ENCODE measurements at places on chromosomes 1 and 21.
A peak's percentile ranks its signal among the peaks of the same experiment; 100 is the strongest.

DNA sequence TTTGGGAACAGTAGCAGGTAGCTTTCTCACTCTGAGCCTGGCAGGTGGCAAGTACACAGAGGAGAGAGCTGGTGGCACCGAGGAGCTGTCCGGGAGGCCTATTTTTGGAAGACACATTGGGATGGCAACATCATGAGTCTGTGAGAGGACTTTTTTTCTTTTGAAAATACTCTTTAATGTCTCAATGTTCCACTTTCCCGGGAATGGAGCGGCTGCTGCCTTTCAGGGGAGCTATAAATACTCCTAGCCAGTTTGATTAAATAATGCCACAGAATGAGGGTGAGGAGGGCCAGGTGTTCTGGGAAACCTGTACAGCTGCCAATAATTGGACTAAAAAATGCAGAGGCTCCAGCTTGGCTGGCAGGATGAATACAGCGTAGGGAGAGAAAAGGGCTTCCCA, 93.3 kb upstream of the COG2 start:
- no peak for DNase-seq

- no peak for DNase-seq
These were observed 96.3 kb upstream of the SLC2A1 start for GRCh38 chr1:43054961-43055360.

DNA sequence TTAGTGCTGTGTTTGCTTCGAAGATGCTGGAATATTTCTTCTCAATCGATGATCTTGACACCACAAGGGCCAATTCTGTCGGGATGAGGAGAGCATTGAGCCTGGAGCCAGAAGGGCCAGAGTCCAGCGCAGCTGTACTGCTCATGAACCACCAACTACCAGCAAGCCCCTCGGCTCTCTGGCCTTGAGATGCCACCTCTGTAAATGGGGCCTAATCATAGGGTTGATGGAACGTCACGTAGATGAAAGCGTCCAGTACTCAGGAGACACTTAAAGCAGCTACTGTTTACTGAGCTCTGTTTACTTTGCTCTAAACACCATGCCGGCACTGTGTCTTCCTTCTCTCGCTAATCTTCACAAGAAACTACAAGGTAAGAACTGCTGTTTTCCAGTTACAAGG, 26.3 kb downstream of the CCDC185 start:
- DNase-seq: no peak

DNA sequence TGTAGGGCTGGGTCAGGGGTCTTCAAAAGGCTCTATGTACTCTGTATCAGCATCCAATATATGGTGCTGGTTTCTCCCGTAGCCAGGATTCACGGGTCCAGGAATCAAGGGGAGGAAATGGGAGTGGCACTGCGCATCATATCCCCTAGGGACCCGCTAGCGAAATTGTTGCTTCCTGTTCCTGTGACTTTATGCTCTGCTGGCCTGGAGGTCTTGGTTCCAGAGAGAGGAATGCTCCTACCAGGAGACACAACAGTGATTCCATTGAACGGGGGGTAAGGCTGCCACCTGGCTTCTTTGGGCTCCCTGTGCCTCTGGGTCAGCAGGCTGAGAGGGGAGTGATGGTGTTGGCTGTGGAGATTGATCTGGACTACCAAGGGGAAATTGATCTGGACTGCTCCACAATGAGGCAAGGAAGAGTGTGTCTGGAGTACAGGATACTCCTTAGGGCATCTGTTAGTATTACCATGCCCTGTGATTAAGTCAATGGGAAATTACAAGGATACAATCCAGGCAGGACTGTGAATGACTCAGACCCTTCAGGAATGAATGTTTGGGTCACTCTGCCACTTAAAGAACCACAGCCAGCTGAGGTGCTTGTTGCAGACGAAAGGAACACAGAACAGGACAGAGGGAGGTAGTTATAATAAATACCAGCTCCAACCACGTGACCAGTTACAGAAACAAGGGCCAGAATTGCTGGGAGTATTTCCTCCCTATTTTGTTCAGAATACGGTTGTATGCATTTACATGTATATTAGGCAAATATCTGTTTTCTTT, 10.2 kb downstream of the SPSB1 start:
- no peak for DNase-seq

DNA sequence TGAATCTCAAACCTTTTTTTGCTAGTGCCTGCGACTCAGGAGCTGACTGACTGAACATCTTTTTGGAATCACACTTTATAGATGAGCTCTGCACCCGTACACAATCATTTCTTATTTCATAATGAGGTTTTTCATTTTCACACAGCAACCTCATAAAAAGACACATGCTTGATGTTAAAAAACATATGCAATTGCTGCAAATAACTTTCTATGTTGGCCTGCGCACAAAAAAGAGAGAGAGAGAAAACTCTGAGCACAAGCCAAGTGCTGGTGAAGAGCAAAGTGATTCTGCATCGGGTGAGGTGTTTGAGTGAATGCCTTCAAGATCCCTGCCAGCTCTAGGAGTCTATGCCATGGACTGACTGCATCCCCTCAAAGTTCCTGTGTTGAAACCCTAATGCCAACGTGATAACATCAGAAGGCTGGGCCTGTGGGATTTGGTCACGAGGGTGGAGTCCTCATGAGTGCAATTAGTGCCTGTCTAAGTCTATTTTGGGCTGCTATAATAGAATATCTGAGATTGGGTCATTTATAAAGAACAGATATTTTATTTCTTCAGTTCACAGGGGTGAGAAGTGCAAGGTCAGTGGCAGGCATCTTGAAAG, 36.6 kb downstream of the C1orf87 start:
- DNase-seq: no peak

DNA sequence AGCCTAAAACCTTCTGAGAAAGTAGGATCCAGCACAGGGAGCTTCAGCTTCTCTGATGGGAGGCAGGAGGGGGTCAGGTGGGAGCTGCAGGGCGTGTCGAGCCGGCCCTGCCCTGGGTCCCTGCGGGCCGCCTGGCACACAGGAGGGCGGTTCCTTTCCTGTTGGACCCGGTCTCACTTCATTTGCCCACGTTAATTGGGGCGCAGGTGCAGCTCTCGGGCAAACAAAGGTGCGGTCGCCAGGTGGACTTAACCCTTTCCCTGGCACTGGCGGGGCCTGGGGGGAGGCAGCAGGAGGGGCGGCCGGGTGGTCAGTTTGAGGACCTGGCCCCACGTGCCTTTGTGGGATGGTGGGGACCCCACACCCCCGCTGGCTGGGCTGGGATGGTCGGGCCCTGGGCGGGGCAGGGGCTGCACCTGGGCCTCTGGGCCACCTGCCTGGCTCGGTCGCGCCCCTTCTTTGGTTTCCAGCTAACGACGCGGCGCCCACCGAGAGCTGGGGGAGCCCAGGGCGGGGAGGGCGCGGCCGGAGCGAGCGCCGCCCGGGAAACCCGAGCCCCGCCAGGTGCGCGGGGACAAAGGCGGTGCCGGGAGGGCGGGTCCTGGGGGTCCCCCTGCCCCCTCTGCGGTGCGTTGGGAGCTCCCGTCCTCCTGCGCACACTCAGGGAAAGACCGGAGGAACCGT, 20.8 kb upstream of the C1orf159 start:
- DNase-seq: no peak

DNA sequence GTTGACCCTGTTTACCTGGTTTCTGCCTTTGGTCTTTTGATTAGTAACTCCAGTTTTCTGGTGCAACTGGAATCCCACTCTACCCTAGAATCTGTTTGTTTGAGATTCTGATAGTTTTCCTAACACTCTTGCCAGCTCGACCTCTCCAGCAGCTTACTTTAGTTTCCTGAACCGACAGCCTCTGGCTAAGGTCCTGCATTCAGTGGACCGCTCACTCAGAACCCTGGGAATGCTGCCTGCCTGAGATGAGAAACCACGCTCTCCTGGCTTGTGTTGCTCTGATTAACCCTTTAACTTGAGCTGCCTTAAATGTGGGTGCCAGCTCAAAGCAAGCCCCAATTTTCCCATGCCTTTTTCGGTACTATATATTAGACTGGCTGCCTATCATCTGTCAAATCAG, 45.3 kb upstream of the SIPA1L2 start:
- no peak for DNase-seq

DNA sequence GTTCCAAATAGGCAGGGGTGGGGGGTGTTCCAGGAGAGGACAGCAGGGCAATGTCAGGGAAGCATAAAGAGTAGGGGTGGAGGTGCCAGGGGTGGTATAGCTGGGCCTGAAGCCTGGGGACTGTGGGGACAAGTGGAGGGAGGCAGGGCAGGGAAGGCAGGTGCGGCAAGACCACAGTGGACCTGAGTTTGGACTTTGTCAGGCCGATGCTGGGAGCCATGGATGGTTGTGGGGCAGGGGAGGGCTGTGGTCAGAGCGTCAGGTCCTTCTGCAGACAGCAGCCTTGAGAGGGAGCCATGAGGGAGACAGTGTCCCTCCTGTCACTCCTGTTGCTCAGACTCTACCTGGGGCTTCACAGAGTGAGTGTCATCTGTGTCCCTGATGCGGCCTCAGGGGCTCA, 320.3 kb downstream of the PTPRU start:
- DNase-seq: no peak

DNA sequence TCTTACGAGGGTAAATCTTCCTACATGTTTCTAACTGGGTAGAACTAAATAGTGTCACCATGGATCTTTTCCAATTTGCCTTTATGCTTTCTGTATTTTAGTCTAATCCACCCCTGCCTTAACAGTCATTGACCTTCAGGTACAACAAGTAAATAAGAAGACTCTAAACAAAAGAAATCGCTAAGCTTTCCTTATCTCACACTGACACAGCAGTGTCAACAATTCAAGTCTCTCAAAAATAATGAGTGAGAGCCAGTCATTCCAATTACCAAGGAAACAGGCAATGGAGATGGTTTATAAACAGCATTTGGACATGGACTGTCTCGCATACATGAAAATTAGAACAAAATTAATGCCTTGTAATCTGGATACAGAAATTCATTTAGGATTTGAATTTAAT, 365.8 kb downstream of the VAV3 start:
- DNase-seq: no peak

DNA sequence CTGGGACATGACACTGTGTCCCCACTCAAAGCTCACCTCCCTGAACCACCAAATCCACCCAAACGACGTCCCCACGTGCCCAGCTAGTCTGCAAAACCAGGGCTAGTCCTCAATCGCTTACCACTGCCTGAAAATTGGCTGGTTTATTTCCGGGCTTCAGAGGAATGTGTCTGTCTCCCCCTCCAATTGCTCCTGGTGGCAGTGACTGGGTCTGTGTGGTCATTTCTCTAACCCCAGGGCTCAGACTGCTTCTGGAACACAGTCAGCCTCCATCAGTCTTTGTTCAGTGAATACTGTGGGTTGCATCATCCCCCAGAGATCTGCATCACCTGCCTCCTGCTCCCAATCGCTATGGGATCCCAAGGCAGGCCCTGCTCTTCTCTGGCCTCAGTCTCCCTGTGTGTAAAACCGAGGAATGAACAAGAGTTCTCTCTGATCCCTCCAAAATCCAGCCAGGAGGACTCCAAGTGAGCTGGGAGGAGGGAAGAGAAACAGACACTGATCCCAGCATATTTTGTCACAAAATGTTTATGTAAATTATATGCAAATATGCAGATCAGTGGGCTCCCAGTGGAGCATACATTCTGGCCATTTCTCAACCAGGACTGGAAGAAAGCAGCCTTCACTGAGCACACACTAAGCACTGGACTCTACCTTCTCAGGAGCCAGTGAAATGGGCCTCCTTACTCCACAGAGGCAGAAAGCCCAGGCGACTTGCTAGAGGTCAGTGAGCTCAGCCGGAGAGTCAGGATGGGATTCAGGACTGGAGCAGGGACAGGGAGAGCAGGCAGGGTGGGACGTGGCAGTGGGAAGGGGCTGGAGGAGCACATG, 20.9 kb downstream of the SDC3 start:
- DNase-seq: no peak

DNA sequence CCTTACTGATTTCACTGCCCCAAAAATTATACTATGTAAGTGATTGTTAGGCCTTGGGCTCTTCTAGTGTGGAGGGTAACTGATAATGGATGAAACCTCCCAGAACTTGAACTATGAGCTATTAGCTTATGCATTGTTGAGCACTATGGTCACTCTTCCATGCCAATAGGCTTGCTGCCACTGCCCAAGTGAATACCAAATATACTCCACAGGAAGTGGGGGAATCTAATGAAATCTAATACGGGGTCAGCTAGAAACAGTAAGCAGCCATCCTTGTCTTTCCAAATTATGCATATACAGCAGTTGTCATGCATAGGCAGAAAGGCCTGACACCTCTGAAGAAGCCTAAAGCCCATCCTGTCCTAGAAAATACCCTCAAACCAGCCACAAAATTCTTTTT, 198.7 kb upstream of the PTBP2 start:
- no peak for DNase-seq

DNA sequence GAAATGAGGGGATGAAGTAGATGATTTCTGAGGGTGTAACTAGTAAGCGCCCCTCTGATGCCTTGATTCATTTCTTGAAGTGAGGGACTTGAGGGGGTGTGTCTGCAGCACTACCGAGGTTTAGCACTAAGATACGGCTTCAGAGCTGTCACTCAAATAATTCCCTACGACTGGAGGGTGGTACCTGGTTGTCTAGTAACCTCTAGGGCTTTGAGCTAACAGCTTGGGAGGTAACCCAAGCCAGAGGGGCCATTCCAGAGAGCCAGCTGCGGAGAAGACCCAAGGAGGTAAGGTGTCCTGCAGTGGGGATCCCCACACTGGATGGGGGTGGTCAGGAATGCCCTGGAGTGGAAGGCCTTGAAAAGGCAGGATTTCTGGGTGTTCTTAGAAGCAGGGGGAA, at the start of gene TTC24:
TTC24 (plus strand) TSS at position 252 of the 400 bp plus-strand sequence. CDS start 1,642 bp downstream, outside the sequence.
- DNase-seq: no peak

DNA sequence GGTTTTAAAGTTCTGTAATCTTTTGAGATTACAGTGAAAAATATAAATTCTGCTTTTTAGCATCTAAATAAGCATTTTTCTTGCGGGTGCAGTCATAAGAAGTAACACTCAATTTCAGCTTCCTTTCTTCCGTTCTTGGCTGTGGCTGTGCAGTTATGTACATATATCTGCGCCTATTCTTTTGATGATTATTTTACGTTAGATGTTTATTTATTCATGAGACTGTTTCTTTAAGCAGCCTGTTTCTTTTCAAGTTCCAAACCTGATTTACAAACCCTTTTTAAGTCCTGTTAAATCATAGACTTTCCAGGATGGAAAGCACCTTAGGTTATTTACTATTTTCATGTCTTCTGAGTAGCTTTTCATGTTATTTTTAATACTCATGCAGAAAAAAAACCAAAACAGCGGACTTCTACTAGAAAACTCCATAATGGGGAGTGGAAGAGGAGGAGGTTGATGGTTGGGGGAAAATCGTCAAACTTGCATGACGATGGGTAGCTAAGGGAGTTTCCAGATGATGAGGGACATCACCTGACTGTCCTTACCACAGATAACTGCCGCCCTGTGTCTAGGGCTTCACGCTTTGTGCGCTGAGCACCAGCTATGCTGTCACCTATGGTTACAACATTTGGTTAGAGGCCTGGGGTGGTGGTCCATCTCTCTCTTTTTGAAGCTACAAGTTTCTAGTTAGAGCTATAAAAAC, 2.6 kb downstream of the PRDM2 start:
- peak; percentile 32 for DNase-seq

GRCh38 chr1:183418696-183419095, 516 bp upstream of the NMNAT2 start:
- no peak for DNase-seq

- DNase-seq: no peak
These were observed 88.5 kb upstream of the DAB1 start for GRCh38 chr1:57512386-57512785.

Measured in stimulated activated CD8-positive, alpha-beta memory T cell treated with anti-CD3 and anti-CD28 coated beads, Interleukin-15, amount 100 ng/mL, for 4 hours (primary cell).